ENCODE measurements at places on chromosomes 2 and 18.

DNA sequence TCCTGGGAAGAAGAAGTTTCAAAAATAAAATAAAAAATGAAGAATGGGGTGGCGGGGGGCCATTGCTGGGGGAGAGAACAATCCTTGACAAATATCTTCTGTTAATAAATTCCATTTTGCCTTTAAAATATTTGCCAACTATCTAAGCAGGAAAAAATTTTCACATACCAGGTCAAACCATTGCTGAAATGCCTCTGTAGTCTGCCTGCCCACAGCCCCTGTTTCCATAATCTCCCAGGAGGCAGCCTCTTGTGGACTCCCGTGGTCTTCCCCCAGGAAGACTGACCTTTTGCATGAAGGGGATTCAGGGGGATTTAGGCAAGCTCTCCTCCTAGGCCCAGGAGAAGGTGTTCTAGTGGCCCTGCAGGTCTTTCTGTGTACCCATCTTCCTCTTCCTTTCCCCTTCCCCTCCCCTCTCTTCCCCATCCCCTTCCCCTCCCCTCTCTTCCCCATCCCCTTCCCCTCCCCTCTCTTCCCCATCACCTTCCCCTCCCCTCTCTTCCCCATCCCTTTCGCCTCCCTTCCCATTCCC is 61.0 kb downstream of the RPL37A start:
- no peak for DNase-seq

GRCh38 chr18:10101729-10102128 is 187.9 kb downstream of the VAPA start:
- peak; percentile 51 for DNase-seq

DNA sequence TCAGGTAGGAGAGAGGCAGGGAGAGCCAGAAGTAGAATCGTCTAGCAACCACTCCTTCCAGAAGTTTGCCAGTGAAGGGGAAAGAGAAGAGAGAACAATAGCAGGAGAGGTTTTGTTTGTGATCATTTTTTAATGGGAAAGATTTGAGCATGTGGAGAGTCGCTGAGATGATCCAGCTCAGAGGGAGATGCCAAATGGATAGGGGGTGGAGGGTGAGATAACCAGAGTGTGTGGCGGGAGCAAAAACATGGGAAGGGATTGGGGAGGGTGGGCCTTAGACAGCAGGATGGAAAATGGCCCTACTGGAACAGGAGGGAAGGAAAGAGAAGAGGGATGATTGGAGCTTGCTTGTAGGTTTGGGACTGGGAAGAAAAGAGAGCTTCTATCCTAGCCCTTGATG is 269.8 kb downstream of the GLI2 start:
- no peak for DNase-seq

- no peak for DNase-seq
These were observed 570.5 kb upstream of the SOX11 start for GRCh38 chr2:5121642-5122041.

- DNase-seq = no peak
These were observed 347.8 kb downstream of the ALK start for GRCh38 chr2:29573612-29574011.

DNA sequence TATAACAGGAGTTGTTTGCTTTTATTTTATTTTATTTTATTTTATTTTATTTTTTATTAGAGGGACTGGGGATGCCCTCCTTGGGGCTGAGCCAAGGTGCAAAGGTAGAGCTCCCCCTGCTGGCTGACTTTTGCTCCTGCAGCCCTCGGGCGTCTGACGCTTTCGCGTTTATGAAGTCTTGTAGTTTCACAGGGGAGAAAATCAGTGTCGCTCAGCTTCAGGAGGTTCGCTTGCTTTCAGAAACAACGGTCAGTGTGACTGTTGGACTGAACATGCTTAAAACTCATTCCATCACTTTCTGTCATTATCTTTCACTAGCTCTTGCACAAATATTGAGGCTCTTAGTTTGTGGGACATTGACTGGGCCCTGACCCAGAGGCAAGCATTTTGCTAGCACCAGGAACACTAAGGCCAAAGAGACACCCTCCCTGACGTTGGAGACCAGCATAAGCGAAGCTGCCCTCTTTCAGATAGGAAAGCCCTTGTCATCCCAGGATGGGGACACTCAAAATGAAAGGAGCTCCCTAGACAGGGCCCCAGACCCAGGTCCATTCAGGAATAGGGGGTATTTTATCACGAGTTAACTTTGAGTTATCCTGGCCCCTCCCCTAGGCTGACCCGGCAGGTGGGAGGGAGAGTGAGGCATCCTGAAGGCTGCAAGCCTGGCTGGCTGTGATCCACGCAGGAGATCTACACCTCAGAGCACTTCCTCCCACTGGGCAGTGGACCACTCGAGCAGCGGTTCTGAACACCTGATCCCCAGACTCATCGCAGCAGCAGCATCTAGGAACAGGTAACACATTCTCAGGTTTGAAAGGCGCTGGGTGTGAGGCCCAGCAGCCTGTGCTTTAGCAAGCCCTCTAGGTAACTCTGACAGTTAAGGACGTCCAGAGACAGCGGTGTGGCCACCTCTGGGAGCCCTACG is 34.4 kb downstream of the LGALSL start:
- DNase-seq = peak; percentile 26

DNA sequence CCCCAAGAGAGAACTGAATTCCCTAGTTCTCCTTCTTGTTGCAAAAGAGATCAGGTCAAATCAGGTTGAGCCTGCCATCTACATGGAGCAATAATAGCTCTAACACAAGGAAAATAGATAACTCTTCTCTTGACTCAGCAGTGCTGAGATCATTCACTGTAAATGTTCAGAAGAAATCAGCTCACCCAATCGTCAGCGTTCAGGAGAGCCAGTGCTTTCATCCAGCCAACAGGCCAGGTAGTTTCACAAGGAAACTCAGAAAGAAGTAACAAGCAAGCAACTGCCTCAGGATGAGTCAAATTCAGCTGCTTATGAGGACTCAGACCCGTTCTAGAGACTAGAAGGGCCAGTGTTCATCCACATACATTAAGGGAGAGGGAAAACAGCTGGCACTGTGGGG is 5.9 kb downstream of the LMAN2L start:
- no peak for DNase-seq

Data from foreskin fibroblast (primary cell).